ENCODE measurements at places on chromosomes 1 and 21.

DNA sequence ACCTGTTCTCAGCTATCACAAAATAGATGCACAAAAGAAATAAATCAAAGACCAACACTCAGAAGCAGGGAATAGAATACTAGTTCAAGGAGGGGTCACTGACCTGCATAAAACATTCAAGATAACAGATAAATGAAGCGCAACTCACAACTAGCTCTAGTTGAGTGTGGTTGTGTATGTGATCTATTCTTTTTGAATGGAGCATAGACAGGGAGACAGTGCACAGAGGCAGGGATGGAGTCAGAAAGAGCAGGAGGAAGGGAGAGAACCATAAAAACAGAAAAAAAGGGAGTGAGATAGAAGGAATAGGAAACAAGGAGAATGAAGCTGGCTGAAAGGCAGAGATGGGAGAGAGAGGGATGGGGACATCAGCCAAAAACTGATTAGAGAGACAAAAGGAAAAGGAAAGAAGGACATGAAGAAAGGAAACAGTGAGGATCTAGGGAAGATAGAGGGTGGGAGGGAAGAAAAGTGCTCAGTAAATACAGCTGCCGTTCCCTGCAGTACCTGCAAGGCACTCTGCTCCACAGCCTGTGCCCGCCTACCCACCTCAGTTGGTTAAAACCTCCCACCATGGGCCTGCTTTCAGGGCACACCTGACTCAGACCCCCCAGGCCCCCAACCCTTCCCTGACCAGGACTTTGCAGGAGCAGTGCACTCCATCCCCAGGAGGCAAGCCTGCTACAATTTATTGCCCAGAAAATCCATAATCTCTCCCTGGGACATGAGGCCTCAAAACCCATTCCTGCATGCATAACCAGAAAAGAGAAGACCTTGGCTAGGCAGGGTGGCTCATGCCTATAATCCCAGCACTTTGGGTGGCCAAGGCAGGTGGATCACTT is 385.2 kb upstream of the POU3F1 start:
- DNase-seq, result no peak

DNA sequence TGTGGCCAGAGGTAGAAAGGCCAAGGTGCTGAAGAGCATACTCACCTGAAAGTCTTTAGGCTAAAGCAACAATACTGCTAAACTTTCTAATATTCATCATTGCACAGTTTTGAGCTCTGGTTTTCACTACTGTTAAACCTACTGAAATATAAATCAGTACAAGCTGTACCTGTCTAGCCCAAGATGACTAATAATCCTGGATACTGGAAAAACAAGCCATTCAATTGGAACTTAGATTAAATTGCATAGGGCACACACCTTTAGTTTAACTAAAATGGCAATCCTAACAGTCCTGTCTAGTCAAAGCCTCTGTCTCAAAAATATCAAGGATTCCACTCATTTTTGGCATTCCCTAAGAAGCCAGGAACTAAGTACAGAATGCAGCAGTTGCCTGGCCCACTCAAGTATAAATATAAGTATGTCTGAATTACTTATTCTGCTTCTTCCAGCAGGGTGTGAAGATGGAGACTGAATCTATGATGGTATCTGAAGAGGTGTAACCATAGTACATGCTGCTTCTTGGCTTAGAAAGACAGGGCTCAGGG is 3.1 kb downstream of the CHML start:
- DNase-seq, result no peak

DNA sequence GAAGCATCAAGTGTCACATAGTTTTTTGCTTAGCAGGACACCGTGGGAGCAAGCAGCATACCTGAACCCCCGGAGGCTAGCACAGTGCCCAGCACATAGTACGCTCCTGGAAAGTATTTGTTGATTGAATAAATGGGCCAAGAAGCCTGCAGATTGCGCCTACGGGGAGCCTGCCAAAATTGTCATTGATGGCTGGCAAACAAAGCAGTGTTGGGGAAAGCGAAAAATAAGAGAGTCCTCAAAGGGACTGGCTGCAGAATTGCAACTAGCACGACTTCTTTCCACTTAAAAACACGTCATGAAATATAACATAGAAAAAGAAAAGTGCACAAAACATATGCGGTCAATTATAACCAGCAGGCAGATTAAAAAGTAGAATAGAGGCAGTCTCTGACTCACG is 125.2 kb upstream of the GALNT2 start:
- no peak for DNase-seq

DNA sequence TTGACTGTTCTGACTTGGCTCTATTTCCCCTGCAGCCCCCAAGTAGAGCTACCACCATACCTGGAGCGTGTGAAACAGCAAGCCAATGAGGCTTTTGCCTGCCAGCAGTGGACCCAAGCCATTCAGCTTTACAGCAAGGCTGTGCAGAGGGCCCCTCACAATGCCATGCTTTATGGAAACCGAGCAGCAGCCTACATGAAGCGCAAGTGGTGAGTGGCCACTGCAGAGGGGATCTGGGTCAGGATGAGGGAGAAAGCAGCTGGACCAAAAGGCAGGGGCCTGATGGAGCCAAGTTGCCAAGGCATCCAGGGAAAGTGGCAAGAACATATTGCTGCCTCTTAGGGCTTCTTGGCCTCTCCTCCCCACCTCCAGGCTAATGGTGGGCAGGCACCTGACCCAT is 24.1 kb upstream of the TMEM222 start:
- DNase-seq, result no peak

- no peak for DNase-seq
Measured at GRCh38 chr21:43676391-43676790, 17.0 kb downstream of the RRP1B start.

DNA sequence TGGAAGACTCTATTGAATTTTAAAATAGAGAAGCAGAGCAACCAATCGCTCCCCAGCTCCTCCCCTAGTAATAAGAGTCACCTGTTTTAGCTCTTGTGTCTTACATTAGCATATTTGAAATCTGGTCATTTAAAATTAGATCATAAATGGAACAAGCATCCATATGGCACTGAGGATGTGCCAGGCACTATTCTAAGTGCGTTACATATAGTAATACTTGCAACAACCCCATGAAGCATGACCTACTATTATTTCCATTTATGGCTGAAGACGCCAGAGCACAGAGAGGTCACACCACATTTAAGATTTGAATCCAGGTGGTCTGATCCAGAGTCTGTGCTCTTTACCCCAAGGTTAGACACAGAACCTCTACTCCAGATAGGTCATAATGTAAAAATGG is 82.0 kb upstream of the HIVEP3 start:
- DNase-seq, result no peak

GRCh38 chr1:99565606-99566289 is 80.2 kb upstream of the PALMD start:
- DNase-seq, result no peak

DNA sequence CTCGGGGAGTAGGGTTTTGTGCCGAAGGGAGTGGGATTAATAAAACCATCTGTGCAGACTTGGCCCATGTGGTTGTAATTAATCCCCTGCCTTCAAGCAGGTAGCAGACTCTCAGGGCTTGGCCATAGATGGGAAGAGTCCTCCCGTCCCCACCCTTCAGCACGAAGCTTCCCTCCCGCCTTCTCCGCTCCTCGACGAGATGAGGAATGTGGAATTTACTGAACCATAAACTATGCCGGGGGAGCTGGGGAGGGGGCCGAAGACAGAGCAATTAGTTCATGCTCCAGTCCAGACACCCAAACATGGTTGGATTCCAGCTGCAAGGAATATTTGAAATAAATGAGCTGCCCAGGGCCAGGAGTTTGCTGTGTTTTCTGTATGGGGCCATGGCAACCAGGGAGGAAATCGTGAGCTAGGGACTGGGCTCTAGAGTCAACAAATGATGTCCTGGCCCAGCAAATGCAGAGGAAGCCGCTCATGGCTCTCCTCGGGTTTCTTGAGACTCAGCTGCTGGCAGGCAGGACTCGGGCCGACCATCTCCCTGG is 78.8 kb downstream of the SPSB1 start:
- DNase-seq, result no peak

GRCh38 chr1:185369786-185370185 is 52.7 kb upstream of the IVNS1ABP start:
- no peak for DNase-seq

- DNase-seq, result no peak
Measured at GRCh38 chr1:209899948-209900347, 38.1 kb upstream of the SYT14 start.

GRCh38 chr1:23931491-23931880 is 18.3 kb upstream of the CNR2 start:
- DNase-seq, result no peak

DNA sequence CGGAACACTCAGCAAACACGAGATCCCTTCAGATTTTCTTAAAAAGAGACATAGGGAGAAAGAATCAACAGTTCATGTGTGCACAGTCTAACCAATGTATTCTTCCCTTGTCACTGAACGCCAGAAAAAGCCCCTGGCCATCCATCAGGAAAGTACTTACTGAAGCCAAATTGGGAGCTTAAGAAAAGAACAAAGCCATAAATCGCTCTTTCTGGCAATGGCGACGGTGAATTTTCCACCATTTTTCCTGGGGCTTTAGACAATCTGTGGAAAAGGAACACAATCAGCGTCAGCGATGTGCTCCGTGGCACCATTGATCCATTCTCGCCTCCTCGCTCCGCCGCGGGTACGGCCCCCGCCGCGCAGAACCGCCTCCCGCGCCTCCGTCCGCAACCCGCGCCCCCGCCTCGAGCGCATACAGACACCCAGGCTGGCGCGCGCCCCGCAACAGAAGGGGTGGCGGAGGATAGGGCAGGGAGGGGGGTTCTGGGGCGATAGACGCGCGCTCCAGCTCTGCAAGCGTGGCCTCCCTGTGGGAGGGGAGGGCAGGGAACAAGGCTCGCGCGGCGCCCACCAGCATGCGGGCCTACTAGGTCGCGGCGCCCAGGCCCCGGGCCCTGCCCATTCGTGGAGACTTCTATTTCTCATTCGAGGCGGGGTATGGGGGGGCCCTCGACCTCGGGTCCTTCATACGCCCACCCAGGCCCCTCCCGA is 440 bp downstream of the PIGP start:
- DNase-seq, result no peak

GRCh38 chr1:62346886-62347285 is 27.7 kb upstream of the KANK4 start:
- DNase-seq, result no peak
